CD4-positive, alpha-beta T cell treated with Interleukin-2 at 100 ng/mL for 4 hours (primary cell): ENCODE measurements at places on chromosomes 6 and 20.

DNA sequence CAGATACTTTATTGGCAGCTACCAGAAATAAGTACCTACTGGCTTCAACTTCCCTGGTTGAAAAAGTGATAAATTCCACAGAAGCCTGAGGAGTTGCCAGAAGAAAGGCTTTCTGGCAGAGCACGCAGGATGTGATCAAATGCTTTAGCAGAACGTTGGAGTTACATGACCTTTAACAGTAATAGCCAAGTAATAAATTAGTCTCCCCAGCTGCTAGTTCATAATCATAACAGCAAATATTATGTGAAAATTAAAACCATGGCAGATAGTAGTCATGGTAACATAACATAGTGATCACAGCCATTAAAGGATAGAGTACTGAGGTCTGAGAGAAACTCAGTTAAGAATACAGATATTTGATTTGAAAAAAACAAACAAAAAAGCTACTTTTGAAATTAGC, 567.7 kb downstream of the ADGRB3 start:
- no peak for DNase-seq

DNA sequence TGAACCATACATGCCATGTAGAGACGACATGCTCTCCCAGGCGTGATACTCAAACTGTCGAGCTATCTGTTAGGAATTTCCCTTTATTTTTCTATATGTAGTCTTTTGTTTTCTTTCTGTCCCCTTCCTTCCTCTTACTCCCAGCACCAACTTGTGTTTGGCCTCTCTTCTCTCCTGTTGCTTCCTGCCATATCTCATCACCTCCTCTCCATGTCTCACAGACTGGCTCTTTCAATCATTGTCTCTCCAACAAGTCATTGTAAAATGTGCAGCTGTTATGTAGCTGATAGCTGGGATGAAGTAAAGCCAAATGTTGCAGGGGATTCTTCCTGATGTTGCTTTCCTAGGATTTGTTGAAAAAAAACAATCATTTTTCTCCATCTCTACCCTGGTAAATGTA, 234.5 kb downstream of the TMEM242 start:
- DNase-seq: no peak

DNA sequence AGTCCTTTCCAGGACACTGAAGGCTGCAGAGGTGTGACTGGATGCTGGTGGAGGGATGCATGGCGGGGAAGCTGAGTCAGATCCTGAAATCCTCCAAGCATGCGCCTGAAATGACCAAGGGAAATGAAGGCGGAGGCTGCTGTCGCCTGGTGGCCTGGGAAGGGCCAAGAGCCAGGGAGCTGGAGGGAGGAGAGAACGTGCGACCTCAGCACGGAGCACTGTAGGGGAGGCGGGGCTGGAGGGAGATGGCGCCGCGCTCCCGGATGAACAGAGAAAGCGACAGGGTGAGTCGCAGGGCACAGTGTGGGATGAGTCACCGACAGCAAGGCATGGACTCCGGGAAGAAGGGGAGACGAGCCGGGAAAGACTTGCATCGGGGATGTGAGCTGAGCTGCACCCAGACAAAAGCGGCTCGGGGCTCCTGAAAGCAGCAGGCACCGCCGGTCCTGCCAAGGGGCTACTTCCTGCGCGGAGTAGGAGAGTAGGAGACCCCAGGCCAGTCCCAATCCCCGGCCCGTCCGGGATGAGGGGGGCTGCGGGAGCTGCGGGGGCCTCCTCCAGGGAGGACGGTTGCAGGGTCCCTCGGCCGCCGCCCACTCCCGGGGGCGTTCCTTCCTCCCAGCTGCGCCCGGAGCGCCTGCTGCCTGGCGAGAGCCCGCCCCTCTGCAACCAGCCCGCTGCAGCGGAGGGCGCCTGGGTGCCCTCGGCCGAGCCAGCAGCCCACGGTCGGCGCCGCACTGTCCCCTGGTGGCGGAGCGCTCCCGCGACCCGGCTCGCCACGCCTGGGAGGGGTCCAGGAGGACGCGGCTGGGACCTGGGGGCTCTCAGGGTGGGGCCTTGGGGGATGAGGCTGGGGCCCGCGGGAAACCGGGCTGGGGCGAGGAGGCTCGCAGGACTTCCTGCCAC, 11.0 kb upstream of the NQO2 start:
- DNase-seq: peak; percentile 81

DNA sequence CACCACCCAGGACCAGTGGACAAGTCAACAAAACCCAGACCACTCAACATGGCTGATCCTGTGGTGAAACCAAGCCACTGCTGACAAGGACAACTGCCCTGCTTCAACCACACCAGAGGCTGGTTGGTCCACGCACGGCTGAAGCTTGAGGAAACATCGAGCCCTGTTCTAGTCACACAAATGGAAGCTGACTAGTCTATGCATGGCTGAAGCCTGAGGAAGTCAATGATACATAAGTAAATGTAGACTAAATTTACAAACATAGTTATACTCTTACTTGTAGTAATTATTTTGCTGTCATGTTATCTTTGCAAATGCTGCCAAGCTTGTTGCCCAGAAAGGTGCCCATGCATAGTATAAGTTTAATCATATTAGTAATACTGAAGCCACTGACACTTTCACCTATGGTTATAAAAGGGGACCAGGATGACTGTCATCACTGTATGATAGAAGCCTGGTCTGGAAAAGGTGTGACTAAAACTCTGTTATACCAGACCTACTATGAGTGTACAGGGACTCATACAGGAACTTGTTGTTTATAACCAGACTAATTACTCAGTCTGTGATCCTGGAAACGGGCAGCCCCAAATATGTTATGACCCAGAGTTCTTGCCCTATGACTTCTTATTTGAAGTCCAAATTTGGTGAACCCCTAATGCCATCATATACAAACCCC, 5.6 kb downstream of the IL22RA2 start:
- no peak for DNase-seq

DNA sequence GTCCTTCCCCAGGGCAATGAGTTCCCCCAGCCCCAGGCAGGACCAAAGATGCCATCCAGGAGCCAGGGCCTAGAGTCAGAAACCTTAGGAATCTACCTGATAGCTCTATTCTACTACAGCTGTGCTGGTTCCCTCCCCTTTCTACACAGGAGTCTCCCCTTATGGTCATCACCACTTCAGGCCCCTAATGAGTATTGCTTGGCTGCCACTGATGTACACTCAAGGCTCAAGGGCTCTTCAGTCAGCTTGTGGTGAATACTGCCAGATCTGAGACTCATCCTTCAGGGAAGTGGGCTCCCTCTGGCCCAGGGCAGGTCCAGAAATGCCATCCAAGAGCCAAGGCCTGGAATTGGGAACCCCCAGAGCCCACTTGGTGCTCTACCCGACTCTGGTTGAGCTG, 248.6 kb downstream of the ALDH8A1 start:
- DNase-seq: no peak

DNA sequence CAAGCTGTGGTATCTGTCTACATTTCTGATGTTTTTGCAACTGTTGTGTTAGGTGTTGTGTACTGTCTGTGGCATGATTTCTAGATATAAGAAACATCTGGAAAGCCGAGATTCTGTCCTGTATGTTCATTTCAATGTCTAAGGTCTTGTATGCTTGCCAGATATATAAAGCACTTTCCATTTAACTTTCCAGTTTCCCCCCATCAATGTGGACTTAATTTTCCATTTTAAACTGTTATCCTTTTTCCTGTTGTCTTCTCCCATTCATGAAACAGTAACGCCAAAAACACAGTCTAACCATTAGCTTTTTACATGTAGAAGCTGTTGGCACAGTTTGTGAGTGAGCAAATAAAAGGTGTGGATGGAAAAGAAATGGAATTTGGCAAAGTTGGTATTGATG, 181.6 kb downstream of the FARS2 start:
- no peak for DNase-seq

GRCh38 chr6:88166493-88167351, 575 bp upstream of the CNR1 start:
- no peak for DNase-seq

- DNase-seq: no peak
Observed at GRCh38 chr6:38118791-38119365, 299.4 kb downstream of the ZFAND3 start.

- DNase-seq: no peak
Observed at GRCh38 chr6:125819535-125820326, 29.0 kb downstream of the NCOA7 start.

- no peak for DNase-seq
Observed at GRCh38 chr20:58378704-58379103, 10.3 kb upstream of the VAPB start.

DNA sequence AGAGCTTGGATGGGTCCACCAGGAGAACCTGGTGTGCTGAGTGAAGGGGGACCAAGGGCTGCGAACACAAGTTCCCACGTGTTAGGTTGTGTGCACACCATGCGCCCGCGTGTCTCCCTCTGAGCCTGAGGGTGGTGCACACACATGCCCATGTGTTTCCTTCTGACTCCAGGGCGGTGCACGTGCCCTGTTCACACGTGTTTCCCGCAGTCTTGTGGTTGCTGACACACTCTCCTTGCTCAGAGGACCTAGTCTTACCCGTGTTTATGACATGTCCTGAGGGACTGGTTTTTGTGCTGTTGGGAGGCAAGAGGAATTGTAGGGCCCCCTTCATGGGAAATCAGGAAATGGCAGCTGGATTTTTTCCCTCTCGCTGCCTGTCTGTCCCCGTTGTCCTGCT, 36.3 kb upstream of the PCMTD2 start:
- DNase-seq: peak; percentile 3

GRCh38 chr6:6843057-6843627, 254.6 kb downstream of the LY86 start:
- no peak for DNase-seq

DNA sequence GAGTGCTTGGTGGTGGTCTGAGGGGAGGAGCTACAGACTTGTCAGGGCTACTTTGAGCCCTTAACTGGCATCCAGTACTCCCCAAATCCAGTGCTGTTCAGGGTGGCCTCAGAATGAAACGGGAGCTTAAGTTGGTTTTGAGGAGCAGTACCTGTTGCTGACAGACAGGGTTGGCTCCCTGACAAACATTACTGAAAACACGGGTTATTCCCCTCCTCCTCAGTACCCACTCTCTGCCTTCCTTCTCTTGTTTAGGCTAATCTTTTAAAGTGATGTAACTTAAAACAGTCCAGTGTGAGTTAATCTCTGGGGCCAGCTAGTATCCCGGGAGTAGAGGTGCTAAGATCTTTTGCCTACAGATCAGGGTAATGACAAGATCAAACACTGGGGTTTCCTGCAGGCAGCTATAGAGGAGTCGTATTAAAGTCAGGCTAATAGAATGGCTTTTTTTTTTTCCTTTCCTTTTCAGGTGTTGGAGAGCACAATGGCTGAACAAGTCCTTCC, 3.7 kb downstream of the TNFAIP3 start:
- DNase-seq: peak; percentile 52

DNA sequence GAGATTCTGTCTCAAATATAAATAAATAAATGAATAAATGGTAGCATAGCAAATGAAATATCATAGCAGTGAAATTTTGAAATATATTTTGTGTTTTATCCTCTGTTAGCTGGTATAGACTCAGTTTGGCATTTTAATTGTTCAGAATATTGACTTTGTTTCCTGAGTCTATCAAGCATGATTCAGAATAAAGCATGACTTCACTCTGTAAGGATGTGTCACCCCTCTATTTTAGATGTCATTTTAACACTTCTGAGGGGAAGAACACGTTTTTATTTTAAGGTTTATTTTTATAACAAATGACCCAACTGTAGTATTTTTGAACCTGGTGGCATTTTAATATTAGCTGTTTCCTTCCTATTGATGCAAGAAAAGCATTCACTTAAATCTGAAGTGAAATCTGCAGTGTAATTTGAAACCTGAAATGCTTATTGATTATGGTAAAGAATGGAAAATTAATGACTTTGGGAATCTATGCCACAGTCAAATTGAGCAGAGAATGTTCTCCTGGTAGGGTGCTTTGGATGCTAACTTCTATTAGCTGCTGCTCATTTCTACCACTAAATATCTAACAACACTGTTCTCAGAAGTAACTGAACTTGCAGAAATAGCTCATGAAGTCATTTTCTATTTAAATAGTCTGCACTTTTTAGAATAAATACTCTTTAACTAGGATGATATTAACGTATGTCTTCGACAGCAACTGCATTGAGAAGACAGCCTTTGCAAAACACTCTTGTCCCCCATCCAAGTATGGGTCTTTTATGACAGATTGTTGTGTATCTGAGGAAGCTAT, 114.2 kb downstream of the SOX4 start:
- DNase-seq: no peak

DNA sequence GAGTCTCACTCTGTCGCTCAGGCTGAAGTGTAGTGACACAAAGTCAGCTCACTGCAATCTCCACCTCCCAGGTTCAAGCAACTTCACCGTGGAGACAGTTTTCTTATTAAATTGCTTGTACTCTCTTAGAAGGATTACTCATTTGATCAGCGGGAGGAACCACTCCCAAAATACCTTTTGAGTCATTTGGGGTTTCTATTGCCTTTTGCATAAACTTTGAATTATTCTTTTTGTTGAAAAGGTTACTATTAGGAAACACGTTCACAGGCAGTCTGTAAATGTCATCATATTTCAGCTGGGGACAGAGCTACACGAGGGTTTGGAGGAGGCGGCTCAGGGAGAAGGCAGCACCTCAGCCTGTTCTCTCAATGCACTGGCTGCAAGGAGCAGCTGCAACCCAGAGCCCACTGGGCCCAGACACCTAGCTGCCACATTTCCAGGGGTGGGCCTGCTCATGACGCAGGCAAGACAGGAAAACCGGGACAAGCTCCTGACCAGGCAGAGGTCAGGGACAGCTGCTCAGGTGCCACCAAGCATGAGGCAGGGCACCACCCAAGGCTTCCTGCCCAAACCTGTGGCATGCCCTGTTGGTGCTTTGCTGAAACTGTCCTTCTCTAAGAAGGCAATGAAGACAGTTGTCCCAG, 205.9 kb downstream of the BMP7 start:
- DNase-seq: no peak

DNA sequence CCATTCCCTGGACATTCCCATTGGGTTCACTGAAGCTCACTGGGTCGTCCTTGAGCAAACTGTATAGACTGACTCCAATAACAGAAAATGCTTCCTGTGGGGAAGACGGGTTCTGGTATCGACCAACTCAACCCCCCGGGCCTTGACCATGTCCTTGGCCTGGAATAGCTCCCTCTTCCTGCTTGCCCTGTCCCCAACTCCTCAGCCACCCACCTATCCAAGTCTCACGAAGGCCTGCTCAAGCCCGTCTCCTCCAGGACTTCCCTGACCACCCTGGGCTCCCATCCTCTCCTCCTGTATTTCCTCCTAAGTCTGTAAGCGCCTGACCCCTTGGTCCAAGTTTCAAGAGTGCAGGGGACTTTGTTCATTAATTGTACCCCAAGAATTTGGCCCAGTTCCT, 2.8 kb upstream of the HMGA1 start:
- no peak for DNase-seq

DNA sequence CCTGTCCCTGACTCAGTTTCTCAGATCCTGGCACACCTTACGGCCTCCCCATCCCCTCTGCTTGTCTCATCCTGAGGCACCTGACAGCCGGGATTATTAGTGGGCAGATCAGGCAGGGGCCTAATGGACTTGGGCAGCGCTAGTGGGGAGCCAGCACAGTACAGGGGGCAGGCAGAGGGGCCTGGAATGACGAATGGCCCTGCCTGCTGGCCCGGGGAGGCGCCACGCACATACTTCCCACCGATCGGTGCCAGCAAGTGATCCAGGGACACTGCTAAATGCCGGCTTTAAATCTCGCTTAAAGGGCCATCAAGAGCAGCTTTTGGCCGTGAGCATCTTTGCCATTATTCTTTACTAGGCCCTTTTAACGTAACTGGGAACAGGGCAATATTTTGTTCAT, 188.4 kb downstream of the DHX35 start:
- DNase-seq: no peak
